ENCODE measurements at places on chromosomes 16 and 17. TPM values are rescaled to one million over a fixed set of nuclear protein-coding genes. Genes with fewer than 3 reads are reported as not detected.

DNA sequence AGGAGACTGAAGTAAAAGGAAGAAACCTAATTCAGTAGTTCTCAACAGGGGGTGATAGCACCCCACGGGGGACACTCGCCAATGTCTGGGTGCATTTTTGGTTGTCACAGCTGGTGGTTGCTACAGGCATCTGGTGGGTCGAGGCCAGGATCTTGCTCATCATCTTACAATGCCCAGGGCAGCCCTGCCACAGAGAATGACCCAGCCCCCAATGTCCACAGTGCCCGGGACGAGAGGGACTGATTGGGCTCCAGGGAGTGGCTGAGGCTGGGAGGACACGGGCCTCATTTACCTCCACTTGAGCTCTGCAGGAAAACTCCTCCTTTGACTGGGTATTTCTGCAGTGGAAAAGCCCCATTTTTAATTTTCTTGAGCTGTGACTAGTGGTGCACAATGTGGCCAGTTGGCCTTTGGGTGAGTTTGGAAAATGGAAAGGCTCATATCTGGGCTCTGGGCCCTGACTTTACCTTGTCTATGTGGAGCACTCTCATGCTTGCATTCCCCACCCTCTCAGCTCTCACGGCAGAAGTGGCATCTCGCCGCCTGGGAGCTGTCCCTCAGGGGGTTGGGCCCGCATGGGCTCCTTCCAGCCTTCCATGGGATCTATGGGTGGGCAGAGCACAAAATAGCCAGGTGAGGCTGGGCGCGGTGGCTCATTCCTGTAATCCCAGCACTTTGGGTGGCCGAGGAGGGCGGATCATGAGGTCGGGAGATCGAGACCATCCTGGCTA, 37.7 kb upstream of the IRF8 start:
- no peak for DNase-seq

DNA sequence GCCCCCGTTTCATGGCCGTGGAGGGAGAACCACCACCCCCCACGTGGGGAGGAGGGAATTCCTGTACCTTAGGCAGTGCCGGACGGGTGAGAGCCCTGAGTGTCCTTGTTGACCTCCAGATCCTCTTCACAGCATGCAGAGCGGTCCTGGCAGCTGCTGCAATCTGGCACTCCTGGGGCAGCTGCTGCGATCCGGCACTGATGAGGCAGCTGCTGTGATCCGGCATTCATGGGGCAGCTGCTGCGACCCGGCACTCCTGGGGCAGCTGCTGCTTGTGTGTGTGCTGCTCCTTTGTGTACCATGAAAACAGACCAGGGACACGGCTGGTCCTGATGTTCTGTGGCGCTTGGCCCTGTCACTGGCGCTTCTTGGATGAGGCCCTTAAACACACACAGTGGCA, 12.8 kb downstream of the ZNF778 start:
- DNase-seq, result peak; percentile 99

DNA sequence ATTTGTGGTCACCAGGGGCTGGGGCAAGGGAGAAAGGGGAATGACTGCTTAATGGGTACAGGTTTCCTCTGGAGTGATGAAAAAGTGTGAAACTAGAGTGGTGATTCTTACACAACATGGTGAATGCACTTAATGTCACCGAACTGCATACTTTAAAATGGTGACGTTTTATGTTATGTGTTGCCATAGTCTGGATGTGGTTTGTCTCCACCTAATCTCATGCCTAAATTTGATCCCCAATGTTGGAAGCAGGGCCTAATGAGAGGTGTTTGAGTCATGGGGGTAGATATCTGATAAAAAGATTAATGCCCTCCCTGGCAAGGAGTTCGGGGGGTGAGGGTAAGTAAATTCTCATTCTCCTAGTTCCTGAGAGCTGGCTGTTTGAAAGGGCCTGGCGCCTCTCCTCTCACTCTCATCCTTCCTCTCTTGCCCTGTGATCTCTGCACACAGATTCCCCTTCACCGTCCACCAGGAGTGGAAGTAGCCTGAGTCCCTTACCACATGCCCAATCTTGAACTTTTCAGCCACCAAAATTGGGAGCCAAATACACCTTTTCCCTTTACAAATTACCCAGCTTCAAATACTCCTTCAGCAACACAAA, 15.3 kb downstream of the XPO6 start:
- DNase-seq, result no peak

- no peak for DNase-seq
Observed at GRCh38 chr17:4393806-4394205, 27.3 kb upstream of the UBE2G1 start.

DNA sequence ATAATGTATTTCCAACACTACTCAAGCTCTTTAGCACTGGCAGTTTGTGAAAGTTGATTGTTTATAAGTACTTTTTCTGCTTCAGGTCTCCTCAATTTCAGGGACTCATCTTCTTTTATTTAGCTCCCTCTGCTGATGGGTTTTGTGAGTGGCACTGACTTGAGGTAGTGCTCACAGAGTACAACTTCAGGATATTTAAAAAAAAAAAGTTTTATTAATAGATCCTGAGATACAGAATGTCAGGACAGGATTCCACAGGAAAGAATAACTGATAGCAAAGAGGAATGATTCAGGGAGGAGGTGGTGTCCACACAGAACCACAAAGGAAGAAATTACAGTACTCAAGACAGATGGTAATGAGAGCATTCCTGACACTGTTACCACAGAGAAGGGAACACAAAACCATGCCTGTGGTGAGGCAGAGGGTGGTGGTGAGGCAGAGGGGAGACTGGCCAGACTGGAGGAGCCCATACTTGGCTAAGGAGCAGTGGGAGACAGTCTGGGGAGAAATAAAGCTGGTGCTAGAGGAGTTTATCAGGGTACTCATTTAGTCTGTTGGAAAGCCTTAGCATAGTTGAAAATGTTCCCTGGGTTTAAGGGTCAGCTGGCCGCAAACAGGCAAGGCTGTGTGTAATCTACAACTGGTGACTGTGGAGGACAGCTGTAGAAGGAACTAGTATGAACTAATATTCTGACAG, 63.7 kb downstream of the SPAG9 start:
- peak; percentile 59 for DNase-seq

DNA sequence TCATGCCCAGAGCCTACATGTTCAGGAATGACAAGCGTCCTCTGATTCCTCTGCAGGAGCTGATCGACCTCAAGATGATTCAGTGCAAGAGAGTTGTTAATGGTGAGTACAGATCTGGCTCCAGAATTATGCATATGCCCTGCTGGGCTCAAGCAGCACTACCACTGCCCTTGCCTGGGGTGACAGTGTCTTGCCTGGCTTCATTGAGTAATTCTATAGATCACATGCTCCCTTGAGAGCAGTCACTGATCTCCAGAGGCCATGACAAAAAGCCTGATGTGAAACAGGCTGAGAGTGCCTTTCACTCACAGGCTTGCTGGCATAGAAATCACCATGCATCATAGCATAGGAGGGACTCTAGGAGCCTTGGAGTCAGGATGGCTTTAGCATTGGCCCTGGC, 26.4 kb downstream of the DUS2 start:
- DNase-seq, result no peak

DNA sequence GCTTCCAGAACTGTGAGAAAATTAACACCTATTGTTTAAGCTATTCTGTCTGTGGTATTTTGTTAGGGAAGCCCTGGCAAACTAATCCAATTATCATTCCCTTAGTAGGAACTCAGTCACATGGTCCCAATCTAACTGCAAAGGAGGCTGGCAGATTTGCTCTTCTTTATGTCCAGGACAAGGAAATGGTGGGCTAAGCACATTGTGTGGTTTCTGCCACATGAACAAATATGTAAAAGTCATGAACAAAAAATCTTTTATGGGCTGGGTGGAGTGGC, 278.6 kb upstream of the RPL38 start:
- no peak for DNase-seq

- no peak for DNase-seq
Observed at GRCh38 chr17:8149419-8150193, 2.6 kb downstream of the PER1 start.

- no peak for DNase-seq
Observed at GRCh38 chr16:27482397-27483087, 67.2 kb downstream of the GTF3C1 start.

GRCh38 chr17:62706598-62707424, 79.3 kb downstream of the MRC2 start:
- DNase-seq, result no peak

- DNase-seq, result no peak
Observed at GRCh38 chr17:57630736-57631135, 114.4 kb downstream of the CCDC182 start.

DNA sequence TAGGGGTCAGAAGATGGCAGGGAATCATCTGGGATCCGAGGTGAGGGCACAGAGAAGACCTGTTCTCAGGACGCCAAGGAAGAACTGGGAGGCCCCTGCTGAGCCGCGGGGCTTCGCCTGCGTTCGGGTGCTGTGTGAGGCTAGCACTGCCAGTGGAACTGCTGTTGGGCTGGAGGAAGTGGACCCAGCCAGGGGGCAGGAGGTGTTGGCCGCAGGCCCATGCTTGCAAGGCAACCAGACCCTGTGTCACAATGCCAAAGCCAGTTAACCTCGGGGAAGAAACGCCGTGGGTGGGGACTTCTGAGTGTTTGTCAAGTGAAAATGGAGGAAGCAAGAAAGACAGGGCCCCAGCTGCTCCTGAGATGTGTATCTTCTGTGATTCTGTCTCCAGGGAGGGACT, 185.5 kb downstream of the LGALS9B start:
- no peak for DNase-seq

GRCh38 chr16:51487880-51488279, 336.8 kb upstream of the SALL1 start:
- DNase-seq, result no peak

DNA sequence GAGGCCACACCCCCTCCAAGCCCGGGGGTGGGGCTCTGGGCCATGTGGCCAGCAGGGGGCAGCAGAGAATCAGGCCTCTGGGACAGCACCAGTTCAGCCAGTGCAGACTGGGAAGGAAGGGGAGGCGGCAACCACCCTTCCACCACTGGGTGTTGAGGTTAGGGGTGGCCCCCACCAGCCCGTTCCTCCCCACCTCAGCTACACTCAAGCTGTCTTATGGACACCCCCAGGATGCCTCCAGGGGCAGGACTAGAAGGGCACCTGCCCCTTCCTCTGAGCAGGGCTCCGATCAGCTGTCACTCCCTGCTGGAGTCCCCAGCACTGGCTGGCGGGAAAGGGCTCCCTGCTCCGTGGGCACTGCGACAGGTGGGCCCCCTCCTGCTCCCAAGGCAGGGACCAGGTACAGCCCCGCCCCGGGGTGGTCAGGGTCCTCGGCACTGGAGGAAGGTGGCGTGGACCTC, 21.8 kb downstream of the KATNB1 start:
- DNase-seq, result peak; percentile 90

DNA sequence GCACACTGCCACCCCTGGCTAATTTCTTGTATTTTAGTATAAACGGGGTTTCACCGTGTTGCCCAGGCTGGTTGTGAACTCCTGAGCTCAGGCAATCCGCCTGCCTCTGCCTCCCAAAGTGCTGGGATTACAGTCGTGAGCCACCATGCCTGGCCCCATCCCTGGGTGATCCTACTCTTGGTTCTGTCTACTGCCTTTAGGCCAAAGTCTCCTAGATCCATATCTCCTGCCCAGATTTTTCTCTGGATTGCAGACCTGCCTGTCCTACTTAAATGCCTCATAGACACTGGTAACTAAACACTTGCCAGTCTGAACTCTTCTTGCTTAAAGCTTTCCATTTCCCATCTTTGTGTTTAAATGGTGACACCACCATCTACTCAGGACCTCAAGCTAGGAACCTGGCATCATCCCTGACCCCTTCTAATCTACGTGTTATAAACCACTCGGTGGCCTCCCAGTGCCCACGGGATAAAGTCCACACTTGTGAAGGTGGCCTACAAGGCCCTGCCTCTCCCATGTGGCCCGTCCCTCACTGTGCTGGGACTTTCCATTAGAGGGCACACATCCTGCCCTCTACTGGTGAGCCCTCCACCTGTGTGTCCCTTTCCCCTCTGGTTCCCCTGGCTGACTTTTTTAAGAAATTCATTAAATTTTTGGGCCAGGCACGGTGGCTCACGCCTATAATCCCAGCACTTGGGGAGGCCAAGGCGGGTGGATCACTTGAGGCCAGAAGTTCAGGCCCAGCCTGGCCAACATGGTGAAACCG, 51.1 kb downstream of the USP43 start:
- DNase-seq, result no peak

GRCh38 chr16:88116121-88116520, 164.9 kb downstream of the BANP start:
- peak; percentile 26 for DNase-seq

- peak; percentile 70 for DNase-seq
Observed at GRCh38 chr17:67469208-67469980, 92.3 kb downstream of the PITPNC1 start.

DNA sequence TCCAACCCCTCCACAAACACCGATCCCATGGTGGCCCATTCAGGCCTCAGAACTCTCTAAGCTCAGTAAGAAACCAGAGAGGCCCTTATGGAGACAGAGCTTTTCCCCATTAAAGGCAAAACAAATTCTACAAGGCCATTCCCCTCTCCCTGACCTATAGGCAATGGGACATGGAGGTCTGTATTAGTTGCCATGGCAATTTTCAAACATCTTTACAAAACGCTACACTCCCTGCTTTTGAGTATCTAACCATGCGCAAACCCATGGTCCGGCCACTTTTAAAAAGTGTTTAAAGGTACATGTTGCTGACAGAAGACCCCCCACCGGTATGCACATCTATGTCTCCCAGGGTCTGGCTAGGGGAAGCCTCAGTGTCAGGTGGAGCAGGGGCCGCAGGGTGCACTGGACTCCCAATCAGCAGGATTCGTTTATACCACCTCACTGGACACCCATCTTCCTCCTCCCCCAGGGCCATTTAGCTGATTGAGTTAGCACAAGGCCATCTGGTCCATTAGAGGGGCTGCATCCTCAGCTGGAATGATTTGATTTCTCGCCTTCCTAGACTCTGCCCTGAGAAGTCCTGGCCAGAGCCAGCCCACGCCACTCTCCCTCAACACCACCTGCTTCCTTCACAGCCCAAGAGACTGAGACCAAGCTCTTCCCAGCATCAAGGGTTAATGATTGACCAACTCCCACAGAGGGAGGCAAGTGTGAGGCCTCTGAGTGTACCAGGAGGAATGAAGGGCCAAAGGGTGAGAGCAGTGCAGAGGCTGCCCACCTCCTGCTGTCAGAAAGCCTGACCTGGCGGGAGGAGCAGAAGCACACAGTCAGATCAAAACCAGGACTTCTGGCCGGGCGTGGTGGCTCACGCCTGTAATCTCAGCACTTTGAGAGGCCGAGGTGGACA, 10.9 kb downstream of the ACLY start:
- no peak for DNase-seq

- no peak for DNase-seq
Observed at GRCh38 chr16:57537581-57538234, 1.3 kb upstream of the CCDC102A start.

- DNase-seq, result no peak
Observed at GRCh38 chr16:67474551-67475455, 6.2 kb downstream of the ATP6V0D1 start.

FBXL19 gene
- total RNA-seq, result 14.2 TPM

TM4SF5 gene
- total RNA-seq, result not detected

TBC1D3K gene
- total RNA-seq, result not detected

KCTD11 gene
- total RNA-seq, result 1.7 TPM

GAST gene
- not detected for total RNA-seq

FAM171A2 gene
- total RNA-seq, result 11.8 TPM

GUCY2D gene
- total RNA-seq, result not detected

NACA2 gene
- total RNA-seq, result not detected

TBC1D3G gene
- total RNA-seq, result not detected

TMEM100 gene
- 1.0 TPM for total RNA-seq
